ENCODE measurements at places on chromosomes 1 and 21.

GRCh38 chr21:36888466-36888865, 78.0 kb downstream of the HLCS start:
- H3K36me3 ChIP-seq = no peaks in the 10 kb centered on the region
- no peak overlapping the region for H3K27ac ChIP-seq
- no peak overlapping the region for H3K4me3 ChIP-seq
- H3K27me3 ChIP-seq = no peaks in the 10 kb centered on the region

- H3K4me1 ChIP-seq = no peaks in the 10 kb centered on the region
- H3K27ac ChIP-seq = no peak overlapping the region
- peaks cover 10% of the 10 kb centered on the region for H3K36me3 ChIP-seq
- no peak for DNase-seq
- no peak overlapping the region for H3K4me3 ChIP-seq
- H3K27me3 ChIP-seq = no peaks in the 10 kb centered on the region
Observed at GRCh38 chr1:21891621-21892479, 45.3 kb downstream of the HSPG2 start.

GRCh38 chr1:119632103-119632490, 16.0 kb downstream of the ZNF697 start:
- H3K4me3 ChIP-seq = no peak overlapping the region
- no peak for DNase-seq
- peaks cover 7% of the 10 kb centered on the region for H3K4me1 ChIP-seq
- peak overlapping the region; percentile 49 for H3K27ac ChIP-seq

DNA sequence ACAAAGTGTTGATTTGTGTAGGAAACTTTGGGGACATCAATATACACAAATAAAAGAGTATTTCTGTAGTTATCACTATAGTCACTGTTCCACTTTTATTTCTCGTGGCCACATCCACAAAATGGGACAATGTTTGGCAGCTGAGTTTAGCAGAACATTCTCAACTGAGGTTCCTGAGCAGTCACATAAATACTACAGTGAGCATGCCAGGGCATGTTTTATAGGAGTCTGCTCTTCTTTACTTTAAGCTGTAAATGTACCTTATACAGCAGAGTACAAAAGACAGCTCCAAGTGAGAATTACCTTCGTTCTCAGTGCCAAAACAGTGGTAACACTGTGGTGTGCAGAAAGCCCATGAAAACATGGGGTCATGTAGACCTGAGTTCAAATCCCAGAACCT, 5.0 kb downstream of the BTG3 start:
- H3K4me3 ChIP-seq = no peak overlapping the region
- H3K27me3 ChIP-seq = no peaks in the 10 kb centered on the region
- peaks cover 5% of the 10 kb centered on the region for H3K4me1 ChIP-seq
- H3K36me3 ChIP-seq = peaks cover 11% of the 10 kb centered on the region
- no peak for DNase-seq
- no peak overlapping the region for H3K27ac ChIP-seq

All from pancreas (tissue), 10 donors.